Smooth muscle cell of bladder (primary cell): ENCODE measurements at places on chromosomes 4 and X. TPM values are rescaled to one million over a fixed set of nuclear protein-coding genes. Genes with fewer than 3 reads are reported as not detected.

Gene AIFM1
- 22.9 and 23.6 TPM in 2 replicates for total RNA-seq

Gene CDKL2
- 0.14 and 0.55 TPM in 2 replicates for total RNA-seq

Gene FAM9B
- total RNA-seq, result not detected in 2 replicates

Gene MAGEA2
- total RNA-seq, result under 0.01 TPM in 1 of 2 replicates, not detected in the other

Gene WDR17
- 1.5 and 1.6 TPM in 2 replicates for total RNA-seq

Gene CCDC149
- 8.8 and 14.0 TPM in 2 replicates for total RNA-seq

Gene TCEAL5
- not detected in 2 replicates for total RNA-seq

Gene GPC3
- 1.9 and 2.6 TPM in 2 replicates for total RNA-seq

Gene TRAPPC11
- total RNA-seq, result 40.7 and 49.9 TPM in 2 replicates

Gene ETDB
- not detected in 2 replicates for total RNA-seq

Gene UGT2B15
- not detected in 2 replicates for total RNA-seq

Gene DOK7
- total RNA-seq, result not detected in 2 replicates

Gene HTR2C
- total RNA-seq, result under 0.01 TPM in 2 replicates

Gene NPY2R
- under 0.01 TPM in 1 of 2 replicates, not detected in the other for total RNA-seq

Gene KIAA1210
- total RNA-seq, result not detected in 2 replicates

Gene S100G
- not detected in 2 replicates for total RNA-seq

Gene TMPRSS11D
- not detected in 2 replicates for total RNA-seq

Gene PSAPL1
- not detected in 2 replicates for total RNA-seq

Gene S100P
- 0.18 and 1.6 TPM in 2 replicates for total RNA-seq

Gene GPRIN3
- total RNA-seq, result under 0.01 and 0.09 TPM in 2 replicates

Gene XG
- 7.9 and 8.4 TPM in 2 replicates for total RNA-seq

Gene CABS1
- total RNA-seq, result not detected in 2 replicates

Gene TMEM255A
- total RNA-seq, result 0.09 TPM in 1 of 2 replicates, not detected in the other

Gene POF1B
- not detected in 2 replicates for total RNA-seq

Gene IL13RA2
- 440 and 612 TPM in 2 replicates for total RNA-seq

Gene SPANXB1
- not detected in 2 replicates for total RNA-seq

Gene TAF7L
- total RNA-seq, result 0.37 and 0.43 TPM in 2 replicates

Gene SH3TC1
- total RNA-seq, result 1.0 and 1.7 TPM in 2 replicates
